ENCODE measurements at places on chromosomes 16 and 17. TPM values are rescaled to one million over a fixed set of nuclear protein-coding genes. Genes with fewer than 3 reads are reported as not detected.

ITGA2B gene
- total RNA-seq = 0.09 TPM

DNA sequence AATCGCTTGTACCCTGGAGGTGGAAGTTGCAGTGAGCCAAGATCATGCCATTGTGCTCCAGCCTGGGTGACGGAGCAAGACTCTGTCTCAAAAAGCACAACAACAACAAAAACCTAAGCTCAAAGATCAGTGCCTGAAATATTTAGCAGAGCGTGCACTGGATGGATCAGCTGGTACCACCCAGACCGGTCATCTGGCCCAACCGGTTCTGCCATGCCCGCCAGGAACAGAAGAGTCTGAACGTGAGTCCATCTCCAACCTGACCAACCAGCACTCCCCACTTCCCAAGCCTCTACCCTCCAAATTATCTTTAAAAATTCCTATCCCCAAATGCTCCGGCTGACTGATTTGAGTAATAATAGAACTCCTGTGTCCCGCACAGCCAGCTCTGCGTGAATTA, 1.5 kb upstream of the UQCC4 start:
- no peaks in the 10 kb centered on the region for H3K36me3 ChIP-seq

GRCh38 chr16:3673201-3673600, 18.7 kb downstream of the DNASE1 start:
- no peaks in the 10 kb centered on the region for H3K4me1 ChIP-seq
- no peak for DNase-seq
- H3K27me3 ChIP-seq = no peaks in the 10 kb centered on the region
- no peaks in the 10 kb centered on the region for H3K36me3 ChIP-seq
- H3K27ac ChIP-seq = no peak overlapping the region

DNA sequence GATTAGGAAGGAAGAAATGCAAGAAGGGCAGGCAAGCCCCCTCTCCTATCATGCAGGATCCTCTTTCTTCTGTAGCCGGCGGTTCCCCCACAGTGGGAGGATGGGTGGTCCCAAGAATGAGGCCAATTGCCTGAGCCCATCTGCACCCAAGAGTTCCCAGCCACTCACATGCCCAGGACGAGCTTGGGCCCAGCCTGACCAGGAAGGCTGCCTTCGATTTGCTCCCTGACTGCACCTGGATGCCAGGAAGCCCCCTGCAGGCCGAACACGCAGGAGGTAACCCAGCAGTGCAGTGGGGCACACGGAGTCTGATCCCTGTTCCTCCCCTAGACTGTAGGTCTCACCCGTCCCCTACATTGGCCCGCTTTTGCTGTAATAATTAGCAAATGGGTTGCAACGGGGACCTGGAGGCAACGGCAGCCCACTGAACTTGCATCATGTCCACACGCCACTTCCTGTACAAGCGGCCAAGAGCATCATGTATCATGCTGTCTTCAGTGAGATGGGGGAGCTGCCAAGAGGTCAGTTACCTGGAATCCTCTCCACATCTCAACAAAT, 67.5 kb downstream of the AMFR start:
- no peak for DNase-seq
- no peak overlapping the region for H3K27ac ChIP-seq
- H3K27me3 ChIP-seq = no peaks in the 10 kb centered on the region
- H3K4me1 ChIP-seq = no peaks in the 10 kb centered on the region
- H3K4me3 ChIP-seq = no peak overlapping the region

HS3ST2 gene
- total RNA-seq = not detected
